ENCODE measurements at places on chromosomes 2 and 18. TPM values are rescaled to one million over a fixed set of nuclear protein-coding genes. Genes with fewer than 3 reads are reported as not detected.

C2orf15 gene
- total RNA-seq, result 6.9 TPM

PUS10 gene
- 8.0 TPM for total RNA-seq

MAPRE2 gene
- 32.9 TPM for total RNA-seq

GALNT14 gene
- total RNA-seq, result 61.9 TPM

UGT1A10 gene
- 120 TPM for total RNA-seq

SCYGR4 gene
- total RNA-seq, result not detected

TMEM185B gene
- total RNA-seq, result 42.0 TPM

SP5 gene
- total RNA-seq, result 0.73 TPM

TFPI gene
- 125 TPM for total RNA-seq

- no peak for DNase-seq
These were observed 513.0 kb upstream of the MYT1L start for GRCh38 chr2:2843969-2844548.

DNA sequence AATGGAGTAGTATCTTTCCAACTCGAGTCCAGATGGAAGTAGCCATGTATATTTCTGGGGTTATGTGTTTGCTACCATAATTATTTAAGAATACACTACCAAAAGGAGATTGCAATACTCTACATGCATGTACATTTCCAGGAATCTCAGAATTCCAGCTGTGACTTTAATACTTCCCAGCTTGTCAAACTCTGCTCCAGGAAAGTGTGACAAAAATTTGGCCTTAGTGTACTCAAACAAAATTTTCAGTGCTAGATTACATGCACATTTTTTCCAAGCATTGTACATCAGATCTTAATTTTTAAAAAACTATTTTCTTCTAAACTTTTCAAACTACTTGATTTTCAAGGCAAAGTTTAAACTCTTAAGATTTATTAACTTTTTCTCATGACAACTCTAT, 1791.6 kb downstream of the SUCLG1 start:
- DNase-seq, result no peak

DNA sequence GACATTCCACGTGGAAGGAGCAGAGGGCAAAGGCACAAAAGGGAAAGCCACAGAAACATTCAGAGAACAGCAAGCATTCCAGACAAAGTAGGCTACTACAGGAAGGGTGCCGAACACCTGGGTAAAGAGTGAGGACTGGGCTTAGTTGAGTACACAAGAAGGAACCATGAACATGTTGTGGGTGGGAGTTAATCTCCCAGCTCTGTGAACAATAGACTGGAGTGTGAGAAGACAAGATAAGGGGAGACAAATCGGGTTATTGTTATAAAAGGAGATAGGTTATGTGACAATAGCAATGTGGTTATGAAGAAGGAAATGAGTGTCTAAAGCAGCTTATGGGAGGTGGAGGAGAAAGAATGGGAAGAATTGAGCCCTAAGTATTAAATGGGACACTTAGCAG, 70.0 kb downstream of the DPP4 start:
- DNase-seq, result no peak

DNA sequence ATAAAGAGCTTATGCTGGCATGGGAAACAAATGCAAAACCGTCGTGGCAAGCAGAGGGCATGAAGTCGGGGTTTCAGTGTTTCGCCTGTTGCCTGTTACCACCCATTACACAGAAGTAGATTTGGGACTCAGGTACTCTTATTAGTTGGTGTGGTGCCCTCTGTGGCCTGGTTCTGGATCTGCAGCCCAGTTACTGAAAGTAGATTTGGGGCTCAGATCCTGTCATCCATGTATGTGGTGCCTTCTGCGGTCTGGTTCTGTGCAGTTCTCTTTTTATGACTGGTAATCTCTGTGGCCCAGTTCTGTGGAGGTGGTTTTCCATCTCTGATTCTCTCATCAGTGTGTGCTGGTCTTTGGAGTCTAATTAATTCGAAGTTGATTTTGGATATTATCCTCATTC, 45.2 kb downstream of the ADNP2 start:
- DNase-seq, result peak; percentile 12

DNA sequence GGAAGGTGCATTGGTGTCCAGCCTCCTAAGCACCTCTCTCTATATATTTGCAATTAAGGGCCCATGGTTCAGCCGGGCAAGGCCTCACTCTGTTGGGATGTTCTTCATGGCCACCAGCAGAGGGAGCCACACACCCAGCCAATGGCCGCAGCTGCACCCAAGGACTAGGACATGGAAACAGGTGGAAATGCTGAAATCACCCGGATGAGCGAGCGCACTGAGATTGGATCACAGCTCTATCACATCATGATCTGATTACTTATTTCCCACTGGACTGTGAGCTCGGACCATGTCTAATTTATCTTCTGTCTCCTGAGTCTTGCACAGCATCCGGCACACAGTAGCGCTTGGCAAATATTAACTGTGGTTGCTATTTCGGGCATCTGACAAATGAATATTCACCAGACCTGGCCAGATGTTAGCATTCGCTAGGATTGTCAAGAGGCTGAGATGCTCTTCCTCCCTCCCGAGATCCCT, 31.2 kb downstream of the KIF3C start:
- peak; percentile 86 for DNase-seq

DNA sequence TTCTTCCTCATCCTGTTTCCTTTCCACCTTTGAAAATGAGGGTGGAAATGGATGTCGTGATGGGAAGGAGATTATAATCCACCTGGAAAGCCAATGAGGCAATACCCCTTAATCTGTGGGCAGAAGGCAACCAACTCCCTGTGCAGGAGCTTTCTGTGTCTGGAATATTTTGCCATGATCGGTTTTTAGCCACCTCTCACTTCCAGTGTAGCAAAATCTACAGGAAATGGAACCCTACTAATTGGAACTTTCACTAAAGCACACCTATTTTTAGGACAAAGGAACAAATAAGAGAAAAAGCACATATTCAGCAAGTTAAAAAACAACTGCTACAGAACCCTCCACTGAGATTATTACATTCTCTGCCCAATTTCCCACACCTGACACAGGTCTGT, 112.1 kb upstream of the SMAD7 start:
- no peak for DNase-seq

DNA sequence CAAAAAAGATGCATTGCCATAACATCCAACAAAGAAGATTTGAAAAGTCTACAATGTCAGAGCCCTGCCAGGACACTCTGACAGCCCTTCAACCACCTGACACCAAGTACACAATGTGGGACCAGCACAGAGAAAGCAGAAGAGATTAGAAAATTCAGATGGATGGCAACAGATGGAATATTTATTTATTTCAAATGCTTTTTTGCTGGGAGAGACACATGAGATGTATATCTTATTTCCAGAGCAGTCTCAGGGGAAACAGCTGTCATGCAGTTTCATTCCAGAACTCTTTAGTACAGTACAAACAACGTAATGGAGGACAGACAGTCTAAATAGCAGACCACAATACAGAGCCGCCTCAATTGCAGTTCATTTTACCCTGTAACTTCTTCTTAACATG, 110.1 kb downstream of the MAIP1 start:
- no peak for DNase-seq

GRCh38 chr18:30086351-30086750, 956.2 kb downstream of the DSC3 start:
- DNase-seq, result no peak

DNA sequence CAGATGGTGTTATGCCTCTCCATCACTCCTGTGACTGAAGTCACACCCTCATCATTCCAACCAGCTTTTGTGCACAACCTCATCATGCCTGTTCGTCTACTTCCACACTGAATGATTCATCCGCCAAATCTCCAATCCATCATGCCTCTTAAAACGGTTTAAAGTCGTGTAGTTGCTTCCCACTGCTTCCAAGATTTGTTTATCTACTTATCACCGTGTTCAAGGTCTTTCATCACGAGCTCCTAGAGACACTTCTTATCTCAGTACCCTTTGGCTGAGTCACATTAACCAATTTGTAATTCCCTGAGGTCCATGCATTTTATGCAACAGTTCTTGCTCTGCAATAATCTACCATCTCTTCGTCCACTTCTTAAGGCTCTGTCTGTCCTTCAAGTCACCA, 592.3 kb upstream of the ID2 start:
- DNase-seq, result peak; percentile 12

- DNase-seq, result no peak
These were observed 287.7 kb upstream of the CNTNAP5 start for GRCh38 chr2:123737371-123737770.

GRCh38 chr2:172606285-172606684, 50.4 kb downstream of the PDK1 start:
- no peak for DNase-seq

DNA sequence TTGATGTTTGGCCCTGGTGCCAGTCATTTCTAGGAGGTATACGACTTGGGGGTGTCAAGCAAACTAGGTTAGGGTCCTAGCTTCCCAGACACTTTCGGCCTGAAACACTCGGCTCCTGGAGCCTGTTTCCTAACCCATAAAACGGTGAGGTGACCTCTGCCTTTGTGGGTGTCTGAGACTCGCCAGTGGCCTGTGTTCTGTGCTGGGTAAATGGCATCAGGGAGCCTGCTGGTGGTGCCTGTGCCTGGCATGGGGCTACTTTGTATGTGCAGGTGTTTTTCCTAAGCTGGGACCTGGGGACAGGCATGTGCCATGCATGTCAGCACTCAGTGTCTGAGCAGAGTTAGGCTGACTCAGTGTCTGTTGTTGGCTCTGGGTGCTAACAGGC, 139.2 kb downstream of the GLI2 start:
- no peak for DNase-seq
